ENCODE measurements at places on chromosomes 12 and 14.

DNA sequence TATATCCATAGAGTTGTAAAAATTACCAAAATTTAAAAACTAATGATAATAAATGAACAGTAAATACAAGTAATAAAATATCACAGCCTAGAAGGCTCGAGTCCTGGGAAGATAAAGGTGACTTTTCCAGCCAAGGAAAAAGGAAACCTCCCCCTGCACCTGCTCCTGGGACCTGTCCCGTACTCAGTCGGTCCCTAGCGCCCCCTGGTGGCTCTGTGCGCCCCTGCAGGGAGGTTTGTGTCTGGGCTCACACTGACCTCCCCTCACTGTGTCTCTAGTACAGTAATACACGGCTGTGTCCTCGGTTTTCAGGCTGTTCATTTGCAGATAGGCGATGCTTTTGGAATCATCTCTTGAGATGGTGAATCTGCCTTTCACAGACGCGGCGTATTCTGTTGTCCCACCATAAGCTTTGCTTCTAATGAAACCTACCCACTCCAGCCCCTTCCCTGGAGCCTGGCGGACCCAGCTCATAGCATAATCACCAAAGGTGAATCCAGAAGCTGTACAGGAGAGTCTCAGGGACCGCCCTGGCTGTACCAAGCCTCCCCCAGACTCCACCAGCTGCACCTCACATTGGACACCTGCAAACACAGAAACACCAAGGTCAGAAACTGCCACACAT, 1030.4 kb downstream of the TMEM121 start:
- DNase-seq: peak; percentile 57

- DNase-seq: no peak
Measured at GRCh38 chr14:90553921-90554336, 157.1 kb downstream of the CALM1 start.

- no peak for DNase-seq
Measured at GRCh38 chr14:100294963-100295330, 11.3 kb downstream of the SLC25A29 start.

GRCh38 chr14:78848234-78848820, 678.2 kb downstream of the NRXN3 start:
- DNase-seq: peak; percentile 66

DNA sequence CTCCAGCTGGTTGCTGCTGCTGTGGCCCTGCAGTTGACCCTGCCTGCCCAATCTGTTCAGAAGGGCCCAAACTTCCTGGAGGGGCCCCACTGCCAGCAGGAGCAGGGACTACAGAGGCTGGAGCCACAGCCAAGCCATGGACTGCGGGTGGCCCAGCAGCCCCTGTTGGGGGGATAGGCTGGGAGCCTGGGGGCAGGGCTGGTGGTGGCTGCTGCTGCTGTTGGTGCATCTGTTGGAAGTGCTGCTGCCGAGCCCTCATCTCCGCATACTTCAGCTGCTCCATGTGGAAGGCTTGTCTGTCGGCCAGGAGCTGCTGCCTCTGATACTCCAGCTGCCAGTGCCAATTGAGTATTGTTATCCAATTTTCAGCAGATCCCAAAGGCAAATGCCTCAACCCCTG, 7.2 kb downstream of the MYL6 start:
- no peak for DNase-seq

GRCh38 chr12:117486840-117487659, 125.6 kb upstream of the NOS1 start:
- DNase-seq: no peak

- DNase-seq: no peak
Measured at GRCh38 chr14:69632593-69633151, 21.3 kb downstream of the SUSD6 start.

GRCh38 chr12:107845226-107845979, 70.9 kb downstream of the ASCL4 start:
- no peak for DNase-seq

- DNase-seq: no peak
Measured at GRCh38 chr12:1724250-1724649, 33.4 kb downstream of the ADIPOR2 start.

GRCh38 chr14:71514941-71515919, 417.0 kb upstream of the RGS6 start:
- DNase-seq: no peak

- DNase-seq: no peak
Measured at GRCh38 chr12:85823436-85824180, 12.6 kb downstream of the RASSF9 start.

DNA sequence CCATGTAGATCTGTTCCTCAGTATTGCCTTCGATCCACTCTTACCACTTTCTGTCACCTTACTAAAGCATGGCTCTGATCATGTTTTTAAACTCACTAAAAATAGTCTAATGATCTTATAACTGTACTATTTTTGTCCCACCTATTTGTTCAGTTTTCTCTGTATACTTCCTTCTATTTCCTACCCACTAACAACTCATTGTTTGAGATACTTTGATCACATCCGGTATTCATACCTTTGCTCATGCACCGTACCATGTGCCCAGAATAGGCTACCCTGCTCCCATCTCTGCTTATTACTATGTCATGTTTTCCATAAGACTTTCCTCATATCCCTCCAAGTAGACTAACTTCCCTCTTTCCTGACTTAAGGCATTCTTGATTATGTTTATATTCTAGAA, 128.6 kb downstream of the MED13L start:
- DNase-seq: no peak

DNA sequence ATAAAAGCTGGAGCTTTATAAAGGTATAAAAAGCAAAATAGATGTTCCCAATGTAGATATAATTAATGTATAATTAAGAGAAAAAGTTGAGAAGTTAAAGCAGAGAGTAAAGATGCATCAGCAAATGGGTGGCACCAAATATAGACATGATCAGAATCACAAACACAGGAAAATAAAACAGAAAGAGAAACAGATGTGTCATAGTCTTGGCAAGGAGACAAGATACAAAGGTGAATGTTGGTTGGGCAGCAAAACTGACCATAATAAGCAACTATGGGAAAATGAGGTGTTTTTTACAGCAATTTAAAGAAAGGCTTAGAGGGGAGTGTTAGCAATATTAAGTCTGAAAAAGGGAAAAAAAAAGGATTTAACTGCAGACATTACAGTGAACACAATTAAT, 135.4 kb upstream of the CLEC14A start:
- no peak for DNase-seq

- DNase-seq: no peak
Measured at GRCh38 chr14:92584220-92584619, 70.6 kb downstream of the RIN3 start.

- peak; percentile 16 for DNase-seq
Measured at GRCh38 chr14:83712418-83713129, 1817.4 kb upstream of the FLRT2 start.

DNA sequence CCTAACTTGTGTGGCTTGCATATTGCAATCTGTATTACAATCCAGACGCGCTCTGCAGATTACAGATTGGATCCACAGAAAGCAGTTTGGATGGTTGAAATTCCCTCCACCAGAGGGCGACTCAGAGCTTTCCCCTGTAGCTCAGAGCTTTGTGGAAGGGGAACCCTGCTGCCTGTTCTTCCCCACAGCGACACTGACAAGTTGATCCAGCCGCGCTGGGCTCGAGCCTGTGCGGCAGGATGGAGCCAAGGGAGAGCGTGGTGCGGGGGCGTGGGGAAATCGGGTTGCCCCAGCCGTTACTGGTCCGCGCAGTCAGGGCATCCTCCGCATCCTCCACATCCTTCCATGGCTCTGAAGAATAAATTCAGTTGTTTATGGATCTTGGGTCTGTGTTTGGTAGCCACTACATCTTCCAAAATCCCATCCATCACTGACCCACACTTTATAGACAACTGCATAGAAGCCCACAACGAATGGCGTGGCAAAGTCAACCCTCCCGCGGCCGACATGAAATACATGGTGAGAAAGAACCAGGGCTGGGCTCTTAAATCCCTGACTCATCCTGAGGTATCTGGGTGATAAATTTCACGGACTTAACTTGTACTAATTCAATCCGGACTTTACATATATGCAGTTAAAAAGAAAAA, at the start of gene GLIPR1L1:
GLIPR1L1 (plus strand) TSS at position 287 of the 647 bp plus-strand sequence; CDS start at position 346, 59 bp downstream.
- peak; percentile 94 for DNase-seq

GRCh38 chr14:67420102-67420739, 8.3 kb upstream of the PLEK2 start:
- peak; percentile 28 for DNase-seq

DNA sequence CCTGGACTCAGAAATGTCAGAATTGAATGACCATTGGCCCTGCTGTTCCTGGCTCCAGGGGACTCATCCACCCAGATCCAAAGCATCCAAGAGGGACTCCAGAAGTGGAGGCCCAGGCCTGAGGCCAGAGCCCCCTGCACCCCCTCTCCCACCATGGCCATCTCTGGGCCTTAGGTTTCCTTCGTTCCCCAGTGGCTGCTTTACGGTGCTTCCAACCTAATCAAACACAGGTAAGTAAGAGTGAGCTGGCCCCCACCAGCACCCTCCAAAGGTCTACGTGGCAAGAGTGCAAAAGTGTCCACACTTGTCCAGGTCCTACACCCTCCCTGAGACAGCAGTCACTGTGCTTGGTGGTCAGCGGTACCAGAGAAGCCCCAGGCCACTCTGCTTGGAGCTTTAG, 139.0 kb downstream of the DPF3 start:
- DNase-seq: no peak

- DNase-seq: peak; percentile 81
Measured at GRCh38 chr12:132084621-132085290, 59.4 kb downstream of the DDX51 start.

DNA sequence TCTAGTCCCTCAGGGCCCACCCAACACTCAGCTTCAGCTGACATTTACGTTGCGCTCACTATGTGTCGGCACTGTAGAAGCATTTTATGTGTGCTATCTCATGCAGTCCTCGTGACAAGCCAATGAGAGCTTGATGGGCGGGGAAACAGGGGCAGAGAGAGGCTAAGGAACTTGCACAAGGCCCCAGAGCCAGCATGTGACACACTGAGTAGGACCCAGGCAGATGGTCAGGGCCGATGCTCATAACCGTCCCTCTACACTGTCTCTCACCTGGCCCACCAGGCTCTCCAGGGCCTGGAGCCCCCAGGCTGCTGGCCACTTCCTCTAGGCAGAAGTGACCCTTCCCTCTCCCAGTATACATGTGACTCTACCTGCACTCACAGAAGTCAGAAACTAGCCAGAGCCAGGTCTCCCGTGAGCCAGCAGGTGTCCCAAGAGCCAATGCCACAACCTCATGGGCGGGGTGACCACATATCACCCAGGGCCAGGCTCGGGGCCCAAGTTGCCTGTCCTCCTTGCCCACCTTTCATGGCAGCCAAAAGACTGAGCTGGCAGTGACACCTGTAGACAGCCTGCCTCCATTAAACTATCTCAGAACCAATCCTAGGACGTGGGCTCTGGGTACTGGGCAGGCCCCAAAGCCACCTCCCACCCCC, 38.3 kb downstream of the TTC7B start:
- DNase-seq: no peak

GRCh38 chr14:103690332-103690731, 24.9 kb downstream of the XRCC3 start:
- no peak for DNase-seq

GRCh38 chr14:20623798-20624197, 17.7 kb downstream of the OR6S1 start:
- no peak for DNase-seq

GRCh38 chr12:6425590-6426531, 18.9 kb upstream of the CD27 start:
- no peak for DNase-seq

DNA sequence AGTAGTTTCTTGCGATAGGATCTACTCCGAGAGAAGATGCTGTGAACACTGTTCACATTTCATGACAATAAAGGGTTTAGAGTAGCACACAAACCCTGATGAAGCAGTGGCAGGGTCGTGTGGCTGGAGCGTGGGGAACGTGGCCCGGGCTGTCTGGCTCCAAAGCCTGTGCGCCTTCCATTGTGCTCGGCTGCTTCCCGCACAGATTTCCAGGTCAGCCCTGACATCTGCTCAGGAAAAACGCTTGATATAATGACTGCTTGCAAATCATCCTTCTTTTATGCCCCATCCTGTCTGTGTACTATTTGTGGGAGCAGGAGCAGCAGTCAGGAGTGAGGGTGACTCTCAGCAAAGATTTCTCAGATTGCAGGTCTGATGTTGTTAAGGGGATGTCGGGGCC, 78.6 kb downstream of the EML1 start:
- no peak for DNase-seq

GRCh38 chr14:75491376-75491978, 30.8 kb upstream of the BATF start:
- DNase-seq: no peak

- DNase-seq: no peak
Measured at GRCh38 chr12:131732996-131733615, 22.2 kb downstream of the SFSWAP start.

DNA sequence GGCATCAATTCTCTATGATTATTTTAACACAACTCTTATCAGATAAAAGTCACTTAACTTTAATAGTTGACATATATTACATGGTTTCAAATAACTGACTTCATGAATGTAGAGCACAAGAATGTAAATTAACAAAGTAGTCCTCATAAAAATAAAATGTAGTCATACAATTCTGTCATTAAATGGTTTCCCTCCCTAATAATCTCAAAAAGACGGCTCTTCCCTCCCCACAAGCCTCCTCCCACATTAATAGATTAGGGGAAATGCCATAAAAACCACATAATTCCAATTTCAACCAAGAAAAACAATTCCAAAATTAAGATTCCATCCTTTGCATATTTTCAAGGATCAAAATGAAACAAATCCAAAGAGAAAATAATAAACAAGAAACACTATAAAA, 36.7 kb downstream of the SPTLC2 start:
- DNase-seq: no peak

- DNase-seq: no peak
Measured at GRCh38 chr12:118330421-118331018, 42.2 kb downstream of the TAOK3 start.

DNA sequence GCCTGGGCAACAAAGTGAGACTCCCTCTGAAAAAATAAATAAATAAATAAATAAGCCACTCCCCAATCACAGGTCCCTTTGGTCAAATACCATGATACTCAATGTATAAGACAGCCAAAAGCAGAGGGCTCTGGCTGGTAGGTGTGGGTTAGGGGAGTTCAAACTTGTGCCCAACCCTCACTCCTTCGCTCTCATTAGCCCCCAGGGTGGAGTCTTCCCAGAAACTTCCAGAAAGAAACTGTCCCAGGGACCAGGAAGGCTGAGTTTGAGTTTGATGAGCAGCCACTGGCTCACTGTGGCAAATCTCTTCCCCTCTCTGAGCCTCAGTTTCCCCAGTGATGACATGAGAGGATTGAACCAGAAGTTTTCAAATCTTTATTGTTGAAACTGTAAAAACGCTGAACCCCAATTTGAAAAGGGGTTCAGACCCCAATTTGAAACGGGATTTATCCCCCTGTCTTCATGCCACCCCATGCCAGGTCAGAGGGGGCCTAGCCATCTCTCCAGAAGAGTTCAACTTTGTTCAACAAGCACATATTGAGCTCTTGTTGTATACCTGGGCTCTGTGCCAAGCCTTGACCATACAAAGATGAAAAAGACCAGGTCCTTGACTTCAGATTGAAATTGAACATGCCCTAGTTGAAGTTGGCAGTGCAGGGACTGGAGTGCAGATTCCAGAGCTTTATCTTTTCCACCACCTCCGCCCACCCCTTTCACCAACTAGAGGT, 9.1 kb upstream of the FAM222A start:
- DNase-seq: no peak

DNA sequence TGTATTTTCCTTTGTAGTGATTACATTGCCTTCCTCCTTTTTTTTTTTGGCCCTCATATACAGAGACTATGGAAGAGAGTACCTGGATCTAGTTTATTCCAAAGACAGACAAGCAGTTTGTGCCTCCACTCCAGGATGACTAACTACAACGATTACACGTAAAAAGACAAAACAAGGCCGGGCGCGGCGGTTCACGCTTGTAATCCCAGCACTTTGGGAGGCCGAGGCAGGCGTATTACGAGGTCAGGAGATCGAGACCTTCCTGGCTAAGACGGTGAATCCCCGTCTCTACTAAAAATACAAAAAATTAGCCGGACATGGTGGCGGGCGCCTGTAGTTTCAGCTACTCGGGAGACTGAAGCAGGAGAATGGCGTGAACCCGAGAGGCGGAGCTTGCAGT, 2.2 kb downstream of the CERS5 start:
- DNase-seq: no peak
